GM03348 (cell line): ENCODE measurements at places on chromosomes 3 and 15.

- no peak for DNase-seq
These were observed 99.6 kb upstream of the ETV5 start for GRCh38 chr3:186208296-186208989.

GRCh38 chr3:12959838-12960378, 113.3 kb downstream of the IQSEC1 start:
- DNase-seq = no peak

DNA sequence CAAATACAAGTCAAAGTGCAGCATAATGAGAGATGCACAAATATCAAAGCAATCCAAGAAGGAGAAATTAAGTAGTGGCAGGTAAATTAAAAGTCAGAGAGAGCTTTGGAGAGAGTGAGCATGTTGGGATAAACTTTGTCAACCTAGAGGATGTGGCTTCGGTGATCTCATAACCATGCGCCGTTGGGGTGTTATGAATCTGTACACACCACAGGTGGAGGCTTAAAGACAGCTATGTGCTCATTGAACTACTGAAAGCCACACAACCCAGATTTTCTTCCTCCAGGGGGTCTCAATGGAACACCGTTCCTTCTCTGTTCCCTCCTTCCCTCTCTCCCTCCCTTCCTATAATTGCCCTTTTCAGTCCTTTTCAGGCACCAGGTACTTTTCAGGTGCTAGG, 52.0 kb downstream of the SUCNR1 start:
- DNase-seq = no peak

GRCh38 chr15:57947781-57948180, 117.7 kb downstream of the ALDH1A2 start:
- DNase-seq = no peak

GRCh38 chr3:49104052-49104426, 518 bp downstream of the QARS1 start:
- no peak for DNase-seq

GRCh38 chr3:188562144-188562543, 408.2 kb downstream of the LPP start:
- DNase-seq = no peak

GRCh38 chr3:10680796-10681195, 135.2 kb upstream of the SLC6A11 start:
- no peak for DNase-seq

DNA sequence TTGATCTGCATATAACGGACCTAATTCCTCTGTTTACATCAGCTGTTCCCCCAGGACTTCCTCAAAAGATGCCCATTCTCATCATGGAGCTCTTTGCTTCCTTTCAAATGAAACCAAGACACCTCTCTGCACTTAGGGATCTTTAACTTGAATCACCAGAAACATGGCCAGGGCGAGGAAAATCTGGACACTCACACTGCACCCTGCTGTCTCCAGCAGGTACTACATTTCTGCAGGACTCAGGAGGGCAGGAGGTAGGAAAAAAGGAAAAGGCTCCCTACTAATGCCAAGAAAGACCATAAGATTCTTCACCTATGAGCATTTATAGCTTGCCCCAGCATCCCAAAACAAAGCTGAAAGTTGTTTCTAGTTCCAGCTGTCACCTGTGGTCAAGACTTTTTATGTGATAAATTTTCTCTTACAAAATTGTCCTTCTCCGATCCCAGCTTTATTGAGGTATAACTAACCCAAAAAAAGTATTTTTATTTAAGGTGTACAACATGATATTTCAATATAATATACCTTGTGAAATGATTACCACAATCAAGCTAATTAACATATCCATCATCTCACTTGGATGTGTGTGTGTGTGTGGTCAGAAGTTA, 87.3 kb upstream of the C15orf61 start:
- peak; percentile 81 for DNase-seq

DNA sequence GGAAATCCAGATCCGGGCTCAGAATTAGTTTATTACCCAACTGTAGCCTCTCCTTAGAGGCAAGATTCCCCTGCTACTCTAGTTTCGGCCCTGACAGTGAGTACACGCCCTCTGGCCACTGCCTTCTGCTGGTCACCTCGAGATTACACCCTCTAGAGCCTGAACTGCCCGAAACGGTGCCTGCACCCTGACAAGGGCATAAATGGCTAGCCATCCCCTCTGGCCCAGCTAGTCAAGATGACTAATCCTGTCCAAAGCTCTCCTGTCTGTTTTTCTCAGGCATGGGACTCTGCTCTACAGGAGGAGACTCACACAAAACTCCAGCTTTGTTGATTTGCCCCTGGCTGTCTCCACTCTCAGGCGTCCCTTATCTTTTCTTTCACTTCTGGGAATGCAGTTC, 150.5 kb upstream of the UBE2E2 start:
- DNase-seq = no peak

- no peak for DNase-seq
These were observed 5.7 kb downstream of the NR2F2 start for GRCh38 chr15:96336108-96336595.

- no peak for DNase-seq
These were observed at the start of gene ANKUB1 for GRCh38 chr3:149792452-149793270. Gene ANKUB1 (minus strand): TSS chr3:149792554. CDS start chr3:149792366, 188 bp downstream.

DNA sequence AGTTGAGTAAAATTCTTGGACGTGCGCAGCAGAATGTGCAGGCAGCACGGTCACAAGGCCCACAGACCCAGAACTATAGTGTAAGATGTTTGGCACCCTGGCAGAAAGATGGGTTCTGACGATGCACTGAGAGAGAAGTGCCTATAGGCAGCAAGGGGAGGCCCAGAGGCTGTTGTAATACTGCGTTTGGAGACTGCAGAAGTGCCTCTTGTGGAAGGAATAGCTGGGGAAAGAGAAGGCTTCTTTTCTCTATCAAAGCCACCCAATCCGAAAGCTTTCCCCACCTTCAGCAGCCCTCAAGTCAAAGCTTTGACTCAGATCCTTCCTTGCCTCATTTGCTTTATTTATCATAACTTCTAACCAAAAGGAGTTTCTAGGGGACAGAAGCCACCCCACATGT, 5.2 kb upstream of the SIN3A start:
- no peak for DNase-seq

GRCh38 chr3:88189361-88189810, 39.6 kb downstream of the C3orf38 start:
- DNase-seq = no peak

- no peak for DNase-seq
These were observed 110.9 kb downstream of the STXBP5L start for GRCh38 chr3:121018917-121019321.

- no peak for DNase-seq
These were observed 15.8 kb downstream of the TBC1D21 start for GRCh38 chr15:73889053-73889761.

DNA sequence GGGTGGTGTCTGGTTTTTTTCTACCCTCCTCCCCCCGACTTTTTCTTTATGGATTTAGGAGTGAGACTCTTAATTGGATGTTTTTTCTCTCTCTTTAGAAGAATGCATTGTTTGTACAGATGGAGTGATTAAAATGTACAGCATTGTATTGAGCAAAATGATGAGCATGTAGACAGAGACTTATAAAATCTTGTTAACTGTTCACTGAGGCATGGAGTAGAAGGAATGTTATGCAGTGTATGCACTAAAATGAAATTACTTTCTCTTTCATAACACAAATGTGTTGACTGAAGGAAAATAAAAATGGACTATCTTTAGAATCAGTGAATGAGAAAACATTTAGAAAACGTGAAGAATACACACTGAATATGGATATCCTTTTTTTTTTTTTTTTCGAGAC, 39.8 kb downstream of the ZFAND6 start:
- no peak for DNase-seq

GRCh38 chr3:183844606-183845005, 19.2 kb upstream of the MAP6D1 start:
- DNase-seq = peak; percentile 43
